ENCODE measurements at places on chromosomes 3 and 15. TPM values are rescaled to one million over a fixed set of nuclear protein-coding genes. Genes with fewer than 3 reads are reported as not detected.

Gene HRG
- not detected for total RNA-seq

Gene ZNF148
- 33.8 TPM for total RNA-seq

DNA sequence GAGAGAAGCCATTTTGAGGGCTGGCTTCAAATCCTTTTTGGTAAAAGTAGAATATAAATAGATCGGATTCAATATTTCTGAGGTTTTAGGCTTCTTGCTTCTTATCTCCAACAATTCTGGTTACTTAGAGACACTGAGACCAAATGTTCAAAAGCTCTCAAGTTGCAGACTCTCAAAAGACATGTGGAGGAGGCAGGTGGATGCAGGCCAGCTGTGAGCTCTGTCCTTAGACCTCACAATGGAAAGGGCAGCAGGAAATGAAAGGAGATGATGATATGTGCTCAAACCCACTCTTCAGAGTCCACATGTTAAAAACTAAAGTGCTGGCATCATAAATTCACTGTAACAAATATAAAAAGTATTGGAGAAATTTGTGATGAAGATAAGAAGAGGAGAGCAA lies 424.9 kb upstream of the ALCAM start:
- no peaks in the 10 kb centered on the region for H3K4me1 ChIP-seq
- H3K36me3 ChIP-seq, result no peaks in the 10 kb centered on the region
- H3K27ac ChIP-seq, result no peak overlapping the region
- H3K27me3 ChIP-seq, result no peaks in the 10 kb centered on the region
- H3K4me3 ChIP-seq, result no peak overlapping the region

Gene KCNH8
- total RNA-seq, result 15.0 TPM

DNA sequence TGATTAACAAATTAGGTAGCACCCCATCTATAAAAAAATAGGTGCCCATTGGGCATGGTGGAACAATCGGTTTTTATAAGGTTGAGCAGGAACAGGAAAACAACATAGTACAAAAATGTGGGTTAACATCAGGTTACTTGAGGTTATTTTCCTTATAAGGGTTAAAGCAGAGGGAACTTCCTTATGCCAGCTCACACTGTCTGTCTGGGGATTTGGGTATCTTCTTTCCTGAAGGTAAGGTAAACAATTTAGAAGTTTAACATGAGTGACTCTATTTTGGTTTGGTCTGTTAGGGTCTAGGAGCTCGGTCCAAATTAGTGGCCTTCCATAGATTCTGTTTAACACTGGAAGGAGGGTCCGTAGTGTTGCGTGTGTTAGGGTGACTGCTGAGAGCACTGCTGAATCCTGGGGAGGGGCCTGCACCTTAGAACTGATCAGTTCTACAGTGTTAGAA lies 14.7 kb downstream of the CHD2 start:
- H3K27me3 ChIP-seq, result no peaks in the 10 kb centered on the region
- DNase-seq, result no peak
- H3K36me3 ChIP-seq, result peaks cover 51% of the 10 kb centered on the region
- H3K4me1 ChIP-seq, result peaks cover 9% of the 10 kb centered on the region
- peak overlapping the region; percentile 8 for H3K27ac ChIP-seq

DNA sequence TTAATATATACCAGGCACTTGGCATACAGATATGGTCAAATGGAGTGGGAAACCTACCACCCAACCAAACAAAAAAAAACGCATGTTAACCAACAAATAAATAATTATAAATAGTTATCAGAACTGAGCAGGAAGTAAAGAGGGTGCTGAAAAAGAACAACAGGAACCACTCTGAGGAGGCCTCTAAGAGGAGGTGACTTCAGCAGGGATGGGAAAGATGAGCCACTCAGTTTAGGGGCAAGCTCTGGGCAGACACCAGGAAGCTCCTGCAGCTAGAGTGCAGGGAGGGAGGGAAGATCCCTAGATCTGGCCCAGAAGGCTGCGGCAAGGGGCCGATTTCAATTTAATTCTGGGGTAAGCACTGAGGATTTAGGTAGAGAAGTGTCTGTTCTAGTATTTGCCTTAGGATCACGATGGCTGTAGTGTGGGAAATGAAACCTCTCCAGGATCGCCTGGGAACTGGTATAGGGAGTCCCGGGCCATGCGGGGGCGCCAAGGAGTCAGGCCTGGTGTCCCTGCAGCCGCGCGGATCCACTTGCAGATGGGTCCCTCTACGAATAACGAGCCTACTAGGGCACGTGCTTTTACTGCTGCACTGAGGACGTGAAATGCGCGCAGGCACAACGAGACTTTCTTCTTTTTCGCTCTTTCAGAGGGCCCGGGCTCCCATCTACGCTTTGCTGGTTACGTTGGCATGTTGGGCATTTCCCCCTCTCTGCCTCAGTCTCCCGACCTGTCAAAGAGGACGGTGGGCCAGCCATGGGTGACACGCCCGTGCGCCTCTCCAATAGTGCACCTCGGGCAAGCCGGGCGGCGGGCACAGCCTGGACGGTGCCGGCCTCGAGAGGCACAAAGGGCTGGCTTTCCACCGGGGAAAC lies 1.5 kb upstream of the LIMD1 start:
- no peaks in the 10 kb centered on the region for H3K27me3 ChIP-seq
- no peak overlapping the region for H3K27ac ChIP-seq
- H3K36me3 ChIP-seq, result no peaks in the 10 kb centered on the region
- H3K4me3 ChIP-seq, result peak overlapping the region; percentile 51
- peaks cover 7% of the 10 kb centered on the region for H3K4me1 ChIP-seq

DNA sequence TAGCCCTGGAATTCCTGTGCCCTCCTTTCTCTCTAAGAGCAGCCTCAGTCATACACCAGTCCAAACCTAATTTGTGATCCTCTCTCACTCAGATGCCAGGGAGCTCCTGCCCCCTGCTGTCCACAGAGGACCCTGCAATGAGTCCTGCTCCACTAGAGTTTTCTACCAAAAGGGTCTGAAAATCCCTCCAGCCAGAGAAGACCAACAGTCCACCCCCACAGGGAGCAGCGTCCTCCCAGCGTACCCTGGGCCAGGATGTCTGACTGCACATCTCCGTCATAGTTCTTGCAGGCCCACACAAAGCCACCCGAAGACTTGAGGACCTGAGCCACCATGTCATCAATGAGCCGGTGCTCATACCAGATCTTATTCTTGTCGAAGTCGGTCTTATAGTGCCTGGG lies 15.4 kb downstream of the IDH2 start:
- no peaks in the 10 kb centered on the region for H3K27me3 ChIP-seq
- H3K27ac ChIP-seq, result no peak overlapping the region
- H3K4me1 ChIP-seq, result no peaks in the 10 kb centered on the region
- peak; percentile 87 for DNase-seq
- H3K4me3 ChIP-seq, result no peak overlapping the region

GRCh38 chr15:27776501-27776900 lies 322.6 kb downstream of the OCA2 start:
- no peak overlapping the region for H3K4me3 ChIP-seq
- DNase-seq, result no peak
- H3K27me3 ChIP-seq, result no peaks in the 10 kb centered on the region
- no peaks in the 10 kb centered on the region for H3K4me1 ChIP-seq
- H3K36me3 ChIP-seq, result no peaks in the 10 kb centered on the region

Gene KATNBL1
- 56.5 TPM for total RNA-seq

DNA sequence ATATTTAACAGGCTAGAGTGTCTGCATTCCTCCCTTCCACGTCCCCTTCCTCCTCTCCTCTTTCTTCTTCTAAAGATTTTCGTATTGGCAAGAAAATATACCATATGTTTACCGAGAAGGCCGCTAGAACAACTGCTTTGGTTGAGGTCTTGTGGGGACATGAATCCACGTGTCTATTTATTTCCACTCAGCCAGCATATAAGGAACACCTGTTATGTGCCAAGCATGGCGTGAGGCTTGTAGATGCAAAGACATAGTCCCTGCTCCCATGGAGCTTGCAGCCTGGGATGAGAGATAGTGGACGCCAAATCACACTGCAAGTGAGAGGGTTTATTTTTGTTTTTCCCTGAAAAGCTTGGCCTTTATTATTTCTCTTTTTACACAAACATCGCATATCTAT lies 57.1 kb downstream of the SLC7A14 start:
- no peak for DNase-seq
- no peak overlapping the region for H3K4me3 ChIP-seq
- H3K4me1 ChIP-seq, result peaks cover 9% of the 10 kb centered on the region
- H3K27ac ChIP-seq, result no peak overlapping the region
- peaks cover 34% of the 10 kb centered on the region for H3K27me3 ChIP-seq
- no peaks in the 10 kb centered on the region for H3K36me3 ChIP-seq

GRCh38 chr15:99511866-99512661 lies 53.7 kb upstream of the MEF2A start:
- no peaks in the 10 kb centered on the region for H3K4me1 ChIP-seq
- no peak for DNase-seq
- no peaks in the 10 kb centered on the region for H3K36me3 ChIP-seq
- H3K4me3 ChIP-seq, result no peak overlapping the region
- no peak overlapping the region for H3K27ac ChIP-seq

All from endodermal cell (in vitro differentiated cells).